Renal cortical epithelial cell (primary cell): ENCODE measurements at places on chromosomes 5 and 9. TPM values are rescaled to one million over a fixed set of nuclear protein-coding genes. Genes with fewer than 3 reads are reported as not detected.

The TAS2R1 gene
- not detected in 2 replicates for total RNA-seq

The PCDHGA4 gene
- 0.87 and 2.1 TPM in 2 replicates for total RNA-seq

The PCA3 gene
- 0.05 TPM in 1 of 2 replicates, not detected in the other for total RNA-seq

The F12 gene
- total RNA-seq: 3.1 and 5.9 TPM in 2 replicates

The SH3PXD2B gene
- total RNA-seq: 8.3 and 12.9 TPM in 2 replicates

The LHX2 gene
- total RNA-seq: not detected in 2 replicates

The IFNE gene
- total RNA-seq: 9.5 TPM in 1 of 2 replicates, not detected in the other

The NREP gene
- total RNA-seq: 50.5 and 85.8 TPM in 2 replicates

The BNC2 gene
- 9.0 and 22.4 TPM in 2 replicates for total RNA-seq

The UBAC1 gene
- total RNA-seq: 22.1 and 29.1 TPM in 2 replicates
